ENCODE measurements at places on chromosomes 7 and 10. TPM values are rescaled to one million over a fixed set of nuclear protein-coding genes. Genes with fewer than 3 reads are reported as not detected.

The CTNNA3 gene
- not detected for total RNA-seq

The SEMA3C gene
- total RNA-seq = not detected

The AUTS2 gene
- total RNA-seq = 4.7 TPM

The ELFN1 gene
- 0.10 TPM for total RNA-seq

The SUN3 gene
- not detected for total RNA-seq

The OPN1SW gene
- total RNA-seq = not detected

The CALD1 gene
- total RNA-seq = 7.1 TPM

The GIMAP8 gene
- 11.8 TPM for total RNA-seq

The GJD4 gene
- total RNA-seq = not detected

The GPR15LG gene
- not detected for total RNA-seq

The MINDY4 gene
- total RNA-seq = 1.1 TPM

The ATOH7 gene
- total RNA-seq = not detected

The ABHD11 gene
- total RNA-seq = 14.7 TPM

The TWIST1 gene
- 4.1 TPM for total RNA-seq

The VENTX gene
- total RNA-seq = 0.12 TPM

The FOXI2 gene
- not detected for total RNA-seq

The FAM25A gene
- not detected for total RNA-seq

The C10orf62 gene
- total RNA-seq = not detected

The OR2A5 gene
- not detected for total RNA-seq

The EPHA1 gene
- total RNA-seq = 2.9 TPM

The NUP205 gene
- 132 TPM for total RNA-seq

The HTRA1 gene
- total RNA-seq = not detected

The ADARB2 gene
- 2.2 TPM for total RNA-seq

The GLCCI1 gene
- 8.6 TPM for total RNA-seq

The SORCS1 gene
- total RNA-seq = not detected

The IFIT2 gene
- 27.7 TPM for total RNA-seq

The WEE2 gene
- total RNA-seq = not detected

The LLCFC1 gene
- not detected for total RNA-seq

The ST8SIA6 gene
- 0.38 TPM for total RNA-seq

The FOXP2 gene
- total RNA-seq = not detected
